Stimulated activated effector memory CD8-positive, alpha-beta T cell treated with anti-CD3 and anti-CD28 coated beads, Interleukin-12 subunit alpha, Interleukin-12 subunit beta, amount 100 ng/mL, for 72 hours (primary cell): ENCODE measurements at places on chromosomes 16 and 17.

DNA sequence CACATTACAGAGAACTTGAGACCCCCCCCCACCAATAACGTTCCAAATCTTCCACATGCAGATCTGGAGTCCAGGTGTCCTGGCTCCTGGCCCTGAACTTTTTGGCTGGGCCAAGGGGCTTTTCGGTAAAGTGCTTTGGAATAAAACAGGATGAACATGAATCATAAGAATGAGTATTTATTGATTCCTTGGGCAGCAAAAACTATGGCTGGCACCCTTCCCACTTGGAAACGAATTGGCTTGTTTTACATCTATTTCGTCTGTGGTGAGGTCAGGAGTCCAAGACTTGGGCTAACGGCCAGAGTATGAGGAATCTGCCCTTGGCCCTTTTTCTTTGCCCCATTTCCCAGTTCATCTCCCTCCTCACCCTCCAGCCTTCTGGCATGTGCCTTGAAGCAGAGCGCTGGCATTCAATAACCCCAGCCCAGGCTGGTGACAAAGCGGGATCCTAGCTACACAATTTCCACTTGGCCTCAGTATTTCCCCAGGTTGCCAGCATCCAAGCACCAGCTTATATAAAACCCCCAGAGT lies 4.1 kb upstream of the UBTF start:
- no peak for DNase-seq

DNA sequence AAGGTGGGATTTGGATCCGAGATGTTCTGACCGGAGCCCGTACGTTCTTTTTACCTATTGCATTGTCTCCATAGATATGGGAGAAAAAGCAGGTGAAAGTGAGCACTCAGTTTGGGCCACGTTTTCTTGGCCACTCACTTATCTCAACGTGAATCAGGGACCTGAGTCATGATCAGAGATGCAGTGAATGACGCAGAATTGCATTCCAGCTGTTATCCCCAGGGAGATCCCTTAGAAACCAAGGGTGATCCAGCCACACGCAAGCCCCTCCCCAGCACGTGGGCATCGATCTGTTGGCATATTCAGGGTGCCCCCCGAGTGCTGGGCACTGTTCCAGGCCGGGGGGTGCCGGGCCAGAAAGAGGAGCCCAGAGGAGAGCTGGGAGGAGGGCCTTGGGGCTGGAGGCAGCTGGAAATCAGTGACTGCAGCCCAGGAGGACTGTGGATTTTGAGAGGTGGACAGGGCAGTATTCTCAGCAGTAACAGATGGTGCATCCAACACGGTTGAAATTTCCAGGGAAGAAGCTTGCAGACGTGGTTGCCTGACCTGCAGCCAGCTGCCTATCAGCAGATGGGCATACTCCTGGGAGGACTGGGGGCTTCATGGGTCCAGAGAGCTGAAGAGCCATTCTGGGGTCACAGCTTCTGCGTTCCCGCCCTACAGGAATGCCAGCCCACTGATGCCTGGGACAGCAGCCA lies 87.2 kb upstream of the CACNG5 start:
- no peak for DNase-seq

GRCh38 chr17:76911299-76912017 lies 43.3 kb downstream of the MGAT5B start:
- DNase-seq: no peak

DNA sequence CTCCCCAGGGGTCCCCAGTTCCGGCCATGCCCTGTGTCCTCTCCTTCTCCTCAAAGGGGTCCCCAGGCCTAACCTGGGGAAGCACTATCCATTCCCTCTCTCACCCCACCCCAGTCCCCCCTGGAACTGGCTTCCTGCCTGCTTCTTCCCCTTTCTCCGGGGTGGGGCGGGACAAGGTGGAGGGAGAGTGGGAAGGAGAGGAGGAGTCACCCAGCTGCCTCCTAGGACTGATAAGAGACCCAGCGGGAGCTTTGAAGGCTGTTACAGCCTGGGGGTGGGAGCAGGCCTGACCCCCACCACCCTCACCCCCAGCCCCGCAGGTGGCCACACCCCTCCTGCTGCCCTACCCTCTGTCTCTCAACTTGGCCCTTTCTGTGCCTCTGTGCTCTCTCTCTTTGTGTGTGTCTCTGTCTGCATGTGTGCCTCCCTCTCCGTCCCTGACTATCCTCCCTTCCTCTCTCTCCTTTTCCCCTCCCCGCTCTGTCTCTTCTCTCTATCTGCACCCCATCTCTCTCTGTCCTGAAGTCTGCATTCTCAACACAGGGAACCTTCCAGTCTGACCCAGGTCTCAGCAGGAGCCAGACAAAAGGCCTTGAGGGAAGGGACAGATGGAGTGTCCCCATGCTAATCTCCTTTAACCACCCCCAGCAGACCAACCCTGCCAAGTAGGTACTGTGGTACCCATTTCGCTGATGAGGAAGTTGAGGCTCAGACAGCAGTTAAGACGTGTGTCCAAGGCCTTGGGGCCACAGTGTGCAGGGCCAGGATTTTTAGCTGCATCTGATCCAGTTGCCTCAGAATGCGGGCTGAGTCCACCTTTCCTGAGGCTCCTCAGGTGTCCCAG lies 66.1 kb downstream of the RAB11FIP4 start:
- DNase-seq: no peak

GRCh38 chr16:75083813-75084212 lies 32.8 kb downstream of the LDHD start:
- no peak for DNase-seq

GRCh38 chr17:80367503-80367902 lies 47.5 kb upstream of the ENDOV start:
- DNase-seq: no peak

DNA sequence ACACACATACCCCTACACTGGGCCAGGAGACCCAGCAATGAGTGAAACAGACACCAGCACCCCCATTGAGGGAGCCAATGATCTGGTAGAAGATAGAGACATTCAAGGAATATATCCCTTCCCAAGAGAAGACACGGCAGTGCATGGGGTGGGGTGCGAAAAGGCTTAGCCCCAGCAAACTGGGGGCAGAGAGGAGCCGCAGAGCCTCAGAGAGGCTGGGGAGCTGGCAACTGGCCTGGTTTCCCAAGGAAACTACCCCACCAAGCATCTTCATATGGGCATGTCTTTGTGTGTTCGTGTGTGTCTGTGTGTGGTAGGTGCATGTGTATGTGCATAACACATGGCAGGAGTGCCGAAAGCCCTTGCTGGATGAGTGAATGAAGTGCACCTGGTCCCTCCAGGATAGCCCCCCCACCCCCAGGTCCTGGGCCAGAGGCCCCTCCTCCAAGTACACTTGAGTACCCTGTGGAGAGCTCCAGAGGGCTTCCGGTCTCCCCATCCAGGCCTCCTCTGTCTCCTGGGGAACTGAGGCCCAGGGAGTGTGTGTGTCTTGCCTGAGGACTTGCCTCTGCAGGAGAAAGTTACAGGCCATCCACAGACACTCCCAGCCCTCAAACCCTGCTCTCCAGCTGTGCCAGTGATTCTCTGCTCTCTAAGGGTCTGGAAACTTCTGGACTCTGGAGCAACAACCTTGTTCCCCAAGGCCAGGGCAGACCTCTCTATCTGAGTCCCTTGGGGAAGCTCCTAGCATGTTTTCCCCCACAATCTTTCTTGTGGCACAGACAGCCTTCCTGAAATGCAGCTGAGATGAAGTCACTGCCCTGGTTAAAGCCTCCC lies 15.9 kb downstream of the TBX2 start:
- DNase-seq: no peak

GRCh38 chr16:85555719-85556455 lies 57.2 kb upstream of the GSE1 start:
- no peak for DNase-seq

DNA sequence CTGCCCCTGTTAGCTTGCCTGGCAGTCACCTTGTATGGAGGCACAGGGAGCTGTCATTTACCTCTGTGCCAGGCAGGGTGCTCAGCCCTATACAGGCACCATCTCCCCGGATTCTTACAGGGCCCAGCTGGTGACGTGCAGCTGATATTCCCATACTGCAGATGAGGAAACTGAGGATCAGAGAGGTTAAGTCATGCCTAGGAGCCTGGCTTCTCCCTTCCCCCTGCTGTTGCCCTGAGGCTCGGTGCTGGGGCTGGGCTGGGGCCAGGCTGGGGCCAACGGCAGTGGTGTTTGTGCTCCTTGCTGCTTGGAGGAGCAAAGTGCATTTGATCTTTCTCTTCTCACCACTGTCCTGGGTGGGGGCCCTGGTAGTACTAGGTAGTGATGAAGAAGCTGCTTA lies 54.7 kb upstream of the IL34 start:
- no peak for DNase-seq

DNA sequence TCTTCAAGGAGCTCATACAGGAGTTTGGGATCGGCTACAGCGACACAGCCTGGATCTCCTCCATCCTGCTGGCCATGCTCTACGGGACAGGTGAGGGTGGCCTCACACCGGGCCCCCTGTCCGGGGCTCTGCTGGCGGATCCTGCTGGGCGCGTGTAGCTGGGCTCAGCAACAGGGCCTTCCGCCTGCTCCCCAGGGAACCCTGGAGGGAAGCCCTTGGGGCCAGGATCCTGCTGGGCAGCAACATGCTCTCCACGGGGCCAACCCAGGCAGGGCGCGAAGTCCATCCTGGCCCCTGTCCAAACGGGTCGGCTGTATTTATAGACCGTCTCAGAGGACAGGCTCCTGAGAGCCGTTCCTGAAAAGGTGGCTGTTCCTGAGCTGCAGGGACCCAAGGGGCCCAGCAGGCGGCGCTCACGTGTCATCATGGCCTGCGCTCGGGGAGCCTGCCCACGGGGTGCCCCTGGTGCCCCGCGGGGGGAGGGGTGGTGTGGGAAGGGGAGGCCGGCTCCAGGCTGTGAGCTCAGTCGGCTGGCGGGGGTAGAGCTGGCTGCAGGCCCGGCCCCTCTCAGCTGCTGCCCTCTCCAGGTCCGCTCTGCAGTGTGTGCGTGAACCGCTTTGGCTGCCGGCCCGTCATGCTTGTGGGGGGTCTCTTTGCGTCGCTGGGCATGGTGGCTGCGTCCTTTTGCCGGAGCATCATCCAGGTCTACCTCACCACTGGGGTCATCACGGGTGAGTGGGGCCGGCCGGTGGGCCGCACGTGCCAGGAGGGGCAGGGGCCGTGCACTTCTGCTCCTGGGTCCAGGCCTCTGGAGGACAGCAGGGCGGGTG lies 7.5 kb downstream of the SLC16A3 start:
- peak; percentile 83 for DNase-seq

GRCh38 chr17:66088173-66088572 lies 103.8 kb downstream of the CEP112 start:
- DNase-seq: no peak

DNA sequence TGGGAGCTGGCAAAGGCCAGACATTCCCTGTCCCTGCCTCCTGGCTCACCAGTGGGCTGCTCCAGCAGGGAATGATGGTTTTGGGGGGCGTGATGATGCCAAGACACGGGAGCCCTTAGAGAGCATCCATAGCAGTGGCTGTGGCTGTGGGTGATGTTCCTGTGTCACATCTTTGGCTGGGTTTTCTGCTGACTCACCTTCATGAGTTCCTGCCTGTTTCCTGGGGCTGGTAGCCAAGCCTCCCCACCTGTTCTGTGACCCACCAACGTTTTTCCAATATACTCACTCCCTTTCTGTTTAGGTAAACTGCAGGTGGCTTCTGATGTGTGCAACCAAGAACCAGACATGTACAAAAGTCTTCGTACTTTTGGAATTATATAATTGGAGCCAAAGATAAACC lies 16.5 kb upstream of the NF1 start:
- DNase-seq: no peak

DNA sequence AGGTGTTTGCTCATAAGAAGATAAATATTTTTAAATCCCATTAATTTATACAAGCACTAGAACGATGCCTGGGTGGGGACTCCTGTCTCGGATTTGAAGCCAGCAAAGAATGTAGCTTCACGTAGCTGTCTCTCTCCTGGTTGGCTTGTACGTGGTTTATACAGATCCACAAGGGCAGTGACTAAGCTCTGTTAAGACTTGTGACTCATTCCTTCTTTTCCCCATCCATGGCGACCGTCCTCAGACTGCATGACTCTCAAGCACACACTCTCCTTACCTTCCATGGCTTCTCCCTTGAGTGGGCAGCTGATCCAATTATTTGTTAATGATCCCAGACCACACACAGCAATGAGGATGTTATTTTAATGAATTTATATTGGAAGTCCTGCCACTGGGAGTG lies 679.7 kb upstream of the SOX9 start:
- no peak for DNase-seq

DNA sequence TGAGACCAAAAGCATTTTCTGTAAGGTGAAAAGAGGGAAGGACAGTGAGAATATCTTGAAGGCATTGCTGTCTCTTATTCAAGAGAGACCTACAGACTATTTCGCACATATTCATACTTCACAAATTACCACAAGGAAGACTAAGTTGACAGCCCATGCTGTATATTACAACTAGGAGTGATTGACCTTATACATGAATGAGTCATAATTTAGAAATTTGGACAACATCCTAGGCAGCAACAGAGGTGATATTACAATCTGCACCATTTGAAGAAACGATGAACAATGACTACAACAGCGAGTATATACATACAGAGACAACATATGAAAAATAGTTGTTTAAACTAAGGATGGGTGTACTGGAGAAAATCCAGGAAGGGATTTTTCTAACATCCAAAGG lies 971.7 kb downstream of the CDH11 start:
- DNase-seq: no peak

GRCh38 chr16:85634747-85635544 lies 21.8 kb downstream of the GSE1 start:
- no peak for DNase-seq

DNA sequence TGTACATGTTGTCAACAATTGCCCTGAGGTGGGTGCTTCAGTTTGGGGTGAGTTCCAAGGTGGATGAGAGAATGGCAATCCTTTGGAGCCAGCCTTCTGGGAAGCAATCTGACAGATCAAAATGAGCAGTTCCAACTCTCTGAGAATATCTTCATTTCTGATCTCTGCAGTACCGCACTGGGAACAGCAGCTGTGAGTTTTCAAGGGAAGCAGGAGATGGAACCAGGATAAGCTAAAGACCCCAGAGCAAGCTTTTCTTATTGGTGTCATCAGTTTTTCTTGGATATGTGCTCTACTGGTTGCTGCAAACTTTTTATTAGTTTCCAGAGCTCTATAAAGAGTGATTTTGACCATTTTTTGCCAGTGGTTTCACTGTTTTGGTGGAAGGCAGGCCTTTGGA lies 94.7 kb downstream of the KCNJ12 start:
- no peak for DNase-seq

DNA sequence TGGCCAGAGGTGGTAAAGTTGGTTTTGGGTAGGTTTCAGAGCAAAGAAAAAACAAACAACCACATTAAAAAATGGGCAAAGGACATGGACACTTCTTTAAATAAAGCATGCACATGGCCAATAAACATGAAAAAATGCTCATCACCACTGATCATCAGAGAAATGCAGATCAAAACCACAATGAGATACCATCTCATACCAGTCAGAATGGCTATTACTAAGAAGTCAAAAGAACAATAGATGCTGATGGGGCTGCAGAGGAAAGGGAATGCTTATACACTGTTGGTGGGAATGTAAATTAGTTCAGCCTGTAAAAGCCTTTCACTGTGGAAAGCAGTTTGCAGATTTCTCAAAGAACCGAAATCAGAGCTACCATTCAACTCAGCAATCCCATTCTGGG lies 598.4 kb upstream of the SOX9 start:
- no peak for DNase-seq

GRCh38 chr17:38632334-38632733 lies 26.6 kb upstream of the SRCIN1 start:
- DNase-seq: no peak

GRCh38 chr16:57137043-57137442 lies 44.7 kb downstream of the CPNE2 start:
- DNase-seq: no peak

GRCh38 chr17:78724544-78724943 lies 57.5 kb downstream of the CYTH1 start:
- DNase-seq: no peak

- no peak for DNase-seq
Observed at GRCh38 chr16:17784073-17784472, 313.3 kb upstream of the XYLT1 start.

GRCh38 chr17:80869481-80870145 lies 122.0 kb upstream of the CHMP6 start:
- DNase-seq: no peak
